ENCODE measurements at places on chromosomes 11 and 22.

- no peak for DNase-seq
Measured at GRCh38 chr11:70068950-70069349, 9.2 kb upstream of the ANO1 start.

DNA sequence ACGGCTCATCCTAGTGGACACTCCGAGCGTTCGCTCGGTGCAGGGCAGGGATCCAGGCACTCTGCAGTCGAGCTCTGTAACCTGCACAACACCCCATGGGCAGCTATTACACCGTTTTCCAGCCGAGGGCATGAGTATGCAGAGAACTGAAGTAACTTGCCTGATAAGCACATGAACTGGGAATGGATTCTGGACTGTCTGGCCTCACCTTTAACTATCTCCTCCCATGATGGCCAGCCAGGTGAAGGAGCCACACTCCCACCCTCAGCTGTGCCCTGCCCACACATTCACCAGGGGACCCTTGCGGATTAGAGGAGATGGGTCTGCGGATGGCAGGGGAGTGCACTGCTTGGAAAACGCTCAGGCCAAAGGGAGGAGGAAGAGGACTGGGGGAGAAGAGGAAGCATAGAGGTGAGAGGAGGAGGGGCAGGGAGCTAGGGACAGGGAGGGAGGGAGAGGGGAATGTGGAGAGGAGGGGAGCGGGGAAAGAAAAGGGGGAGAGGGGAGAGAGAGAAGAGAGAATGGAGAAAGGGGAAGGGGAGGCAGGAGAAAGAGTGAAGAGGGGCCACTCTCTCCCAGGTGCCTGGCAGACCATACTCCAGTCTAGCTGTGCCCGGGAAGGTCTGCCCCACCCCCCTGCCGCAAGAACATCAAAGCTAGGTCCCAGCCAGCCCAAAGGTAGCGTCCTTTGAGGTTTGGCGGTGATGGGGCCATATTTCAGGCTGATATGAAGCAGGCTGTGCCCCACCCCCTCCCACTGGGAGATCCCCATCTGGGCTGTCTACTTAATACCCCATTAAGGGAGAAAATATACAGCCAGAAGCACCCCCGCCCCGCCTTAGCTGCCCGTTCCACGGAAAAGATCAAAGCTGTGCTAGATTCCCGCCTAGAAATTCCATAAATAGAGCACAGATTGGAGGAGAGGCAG lies 33.2 kb upstream of the TCF20 start:
- DNase-seq: no peak

DNA sequence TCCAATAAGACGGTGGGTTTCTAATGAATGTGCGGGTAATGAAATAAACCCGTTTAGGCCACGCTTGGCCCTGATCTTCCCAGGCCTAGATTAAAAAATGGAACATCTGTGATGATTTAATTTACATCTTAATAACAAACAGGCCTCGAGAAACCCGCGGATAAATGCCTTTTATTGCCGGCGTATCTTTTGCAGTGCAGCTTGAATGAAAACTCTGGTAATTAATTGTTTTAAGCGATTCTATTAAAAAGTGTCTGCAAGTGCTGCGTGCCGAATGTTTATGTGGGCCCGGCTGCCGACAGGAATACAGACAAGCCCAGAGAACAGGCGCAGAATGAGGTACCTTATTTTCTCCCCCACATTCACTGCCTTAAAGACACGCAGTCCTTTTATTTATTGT lies 420.7 kb downstream of the MN1 start:
- no peak for DNase-seq

DNA sequence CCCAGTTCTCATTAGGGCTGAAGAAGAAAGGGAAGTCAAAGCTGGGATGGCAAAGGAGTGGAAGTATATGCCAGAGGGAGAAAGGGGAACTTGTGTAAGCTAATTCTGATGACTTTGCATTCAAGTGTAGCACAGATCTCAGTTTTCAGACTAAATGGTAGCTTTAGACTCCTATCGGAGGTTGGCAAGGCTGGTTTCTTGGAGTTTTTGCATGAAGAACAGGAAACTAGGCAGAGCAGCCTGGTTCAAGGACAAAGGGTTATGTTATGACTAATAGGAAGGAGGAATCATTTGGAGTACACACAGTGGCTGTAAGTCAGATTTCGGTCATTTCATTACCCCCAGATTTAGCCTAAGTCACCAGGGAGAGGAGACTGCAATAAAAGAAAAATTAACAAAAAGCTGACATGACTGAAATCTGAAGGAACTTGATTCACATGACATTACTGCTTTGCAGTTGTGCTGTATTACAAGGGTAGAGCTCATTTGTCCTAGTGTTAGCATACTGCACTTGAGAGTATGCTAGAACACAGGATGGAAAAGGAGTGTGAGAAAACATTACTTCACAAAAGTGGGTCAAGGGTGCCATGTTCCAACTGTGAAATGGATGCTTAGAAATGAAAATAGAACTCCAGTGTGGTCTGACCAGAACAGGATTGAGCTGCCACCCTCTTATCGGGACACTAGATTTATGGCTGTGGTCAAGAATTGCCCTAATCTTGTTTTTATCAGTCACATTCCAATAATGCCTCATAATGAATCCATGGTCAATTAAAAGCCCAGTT lies 23.6 kb downstream of the ADM start:
- DNase-seq: no peak

GRCh38 chr11:98455500-98456307 lies 565.0 kb upstream of the CNTN5 start:
- DNase-seq: no peak

DNA sequence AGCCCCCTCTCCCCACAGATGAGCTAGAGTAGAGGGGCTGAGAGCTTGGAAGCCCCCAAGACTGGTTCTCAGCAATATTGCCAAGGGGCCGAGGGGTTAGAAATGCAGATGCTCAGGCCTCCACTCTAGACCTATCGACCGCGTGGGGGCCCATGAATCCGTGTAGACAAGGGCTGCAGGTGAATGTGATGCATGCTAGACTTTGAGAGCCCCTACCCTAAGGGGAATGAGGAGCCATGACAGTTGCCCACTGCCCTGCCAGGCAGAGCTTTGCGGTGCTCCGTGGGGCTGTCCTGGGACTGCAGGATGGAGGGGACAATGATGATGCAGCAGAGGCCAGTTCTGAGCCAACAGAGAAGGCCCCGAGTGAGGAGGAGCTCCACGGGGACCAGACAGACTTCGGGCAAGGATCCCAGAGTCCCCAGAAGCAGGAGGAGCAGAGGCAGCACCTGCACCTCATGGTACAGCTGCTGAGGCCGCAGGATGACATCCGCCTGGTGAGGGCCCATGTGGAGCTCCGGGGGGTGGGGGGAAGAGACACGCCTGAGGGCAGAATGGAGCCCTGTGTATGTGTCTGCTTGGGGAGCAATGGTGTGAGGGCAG lies 1.3 kb downstream of the SSH3 start:
- DNase-seq: no peak

DNA sequence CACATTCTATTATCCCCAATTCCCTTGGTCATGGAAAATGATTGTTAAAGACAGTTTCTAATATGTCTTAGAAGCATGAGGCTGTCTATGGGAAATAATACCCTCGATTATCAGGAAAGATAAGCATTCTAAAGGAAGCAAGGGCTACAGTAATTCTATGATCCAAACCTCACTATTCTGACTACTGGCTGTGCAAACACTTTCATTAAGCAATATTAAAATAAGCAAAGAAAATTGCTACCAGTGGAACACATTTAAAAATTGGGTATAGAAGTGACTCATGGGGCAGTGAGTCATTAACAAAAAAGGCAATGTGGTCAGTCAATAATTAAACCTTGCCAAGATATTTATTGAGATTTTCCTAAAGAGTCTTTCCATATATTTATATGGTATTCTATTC lies 1415.2 kb upstream of the TENM4 start:
- DNase-seq: no peak

- no peak for DNase-seq
Measured at GRCh38 chr11:59273373-59273841, 60.7 kb upstream of the MPEG1 start.

- no peak for DNase-seq
Measured at GRCh38 chr11:9853929-9854552, 190.2 kb downstream of the SWAP70 start.

DNA sequence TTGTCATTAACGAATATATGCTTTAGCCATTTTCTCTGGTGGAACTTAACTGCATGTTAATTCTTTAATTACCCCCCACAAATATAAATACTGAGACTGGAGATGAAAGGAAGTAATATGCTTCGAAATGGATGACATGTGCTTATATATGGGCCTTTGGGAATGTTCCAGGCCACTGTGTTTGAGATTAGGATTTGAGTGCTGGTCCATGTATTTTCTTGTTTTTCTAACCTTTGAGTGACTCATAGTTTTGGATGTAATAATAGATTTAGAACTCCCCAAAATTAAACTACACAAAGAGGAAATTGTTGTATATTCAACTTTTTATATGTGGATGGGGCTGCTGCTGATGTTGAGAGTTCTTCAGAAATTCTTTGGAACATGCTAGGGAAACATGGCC lies 54.2 kb downstream of the EXT2 start:
- no peak for DNase-seq

GRCh38 chr11:10653261-10653660 lies 40.3 kb downstream of the IRAG1 start:
- DNase-seq: no peak

DNA sequence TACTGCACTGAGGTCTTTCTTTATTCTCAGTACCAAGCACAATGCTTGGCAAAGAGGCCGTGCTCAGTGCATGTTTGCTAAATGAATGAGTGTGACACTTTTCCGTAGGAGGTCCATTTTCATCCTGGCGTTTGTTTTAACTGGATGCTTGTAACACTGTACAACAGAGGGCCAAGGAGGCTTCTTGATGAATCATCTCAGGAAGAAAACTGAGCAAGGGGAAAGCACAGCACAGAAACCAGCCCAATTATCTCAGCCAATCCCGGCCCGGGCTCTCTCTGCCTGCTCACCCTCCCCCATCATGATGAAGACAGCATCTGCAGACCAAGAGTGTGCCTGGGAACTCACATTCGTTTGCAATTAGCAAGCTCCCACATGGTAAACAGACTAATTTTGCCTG lies 570.3 kb downstream of the OPCML start:
- no peak for DNase-seq

- DNase-seq: no peak
Measured at GRCh38 chr11:123307276-123307675, 112.2 kb upstream of the CLMP start.

GRCh38 chr22:37197451-37198257 lies 9.6 kb upstream of the C1QTNF6 start:
- DNase-seq: no peak

DNA sequence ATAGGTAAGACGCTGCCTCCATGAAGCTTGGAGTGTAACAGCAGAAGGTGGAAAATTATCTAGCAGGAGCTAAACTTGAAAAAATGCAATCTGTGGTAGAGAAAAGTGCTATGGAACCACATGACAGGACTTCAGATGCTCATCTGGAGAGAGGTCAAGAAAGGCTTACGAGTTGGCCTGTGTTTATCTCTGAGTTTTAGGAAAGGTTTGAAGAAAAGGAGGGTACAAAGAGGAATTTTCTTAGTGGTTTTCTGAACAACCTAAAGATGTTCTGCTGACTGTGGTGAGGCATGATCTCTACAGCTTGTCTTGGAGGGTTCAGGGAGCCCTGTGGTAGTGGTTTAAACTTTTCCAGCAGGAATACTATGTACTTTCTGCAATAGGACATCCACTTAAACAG lies 8.2 kb downstream of the FJX1 start:
- no peak for DNase-seq

DNA sequence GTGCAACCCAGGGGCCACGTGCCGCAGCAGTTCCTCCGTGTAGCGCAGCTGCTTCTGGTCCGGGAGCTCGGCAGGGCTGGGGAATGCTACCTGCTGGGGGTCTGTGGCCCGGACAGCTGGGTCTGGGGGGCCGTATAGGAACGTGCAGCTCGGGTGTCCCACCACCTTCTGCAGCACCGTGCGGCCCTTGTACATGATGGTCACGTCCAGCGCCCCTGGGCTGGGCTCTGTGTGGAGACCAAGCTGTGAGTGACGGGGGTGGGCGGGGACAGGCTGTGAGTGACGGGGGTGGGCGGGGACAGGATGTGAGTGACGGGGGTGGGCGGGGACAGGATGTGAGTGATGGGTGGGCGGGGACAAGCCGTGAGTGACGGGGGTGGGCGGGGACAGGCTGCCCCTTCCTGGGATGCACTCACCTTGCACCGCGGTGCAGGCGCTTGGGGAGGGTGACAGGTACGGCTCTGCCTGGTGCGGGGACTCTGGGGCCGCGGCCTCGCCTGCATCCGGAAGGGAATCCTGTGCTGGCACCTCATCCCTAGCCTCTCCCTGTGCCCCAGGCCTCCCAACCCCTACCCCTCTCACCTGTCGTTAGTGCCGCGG lies 2.3 kb downstream of the IRF7 start:
- DNase-seq: peak; percentile 43

DNA sequence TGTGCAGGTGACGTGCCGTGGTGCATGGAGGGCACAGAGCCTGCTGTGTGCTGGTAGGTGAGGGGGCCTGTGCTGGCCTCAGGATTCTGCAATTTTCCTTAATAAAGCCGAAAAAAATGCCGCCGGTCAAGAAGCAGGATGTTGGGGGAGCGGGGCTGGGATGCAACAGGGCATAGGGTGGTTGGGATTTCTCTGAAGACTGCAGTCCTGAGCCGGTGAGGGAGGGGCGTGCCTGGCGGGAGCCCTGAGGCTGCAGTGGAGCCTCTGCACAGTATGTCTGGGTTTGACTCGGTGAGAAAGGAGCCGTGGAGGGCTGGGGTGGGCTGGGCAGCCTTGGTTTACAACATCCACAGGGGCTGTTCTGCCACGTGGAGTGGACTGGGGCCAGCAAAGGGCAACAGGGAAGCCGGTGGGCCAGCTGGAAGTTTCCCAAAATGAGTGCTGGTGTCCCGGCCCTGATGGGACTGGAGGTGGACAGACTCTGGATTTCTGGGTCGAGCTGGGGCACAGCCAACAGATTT lies 1.3 kb downstream of the CDHR5 start:
- no peak for DNase-seq

DNA sequence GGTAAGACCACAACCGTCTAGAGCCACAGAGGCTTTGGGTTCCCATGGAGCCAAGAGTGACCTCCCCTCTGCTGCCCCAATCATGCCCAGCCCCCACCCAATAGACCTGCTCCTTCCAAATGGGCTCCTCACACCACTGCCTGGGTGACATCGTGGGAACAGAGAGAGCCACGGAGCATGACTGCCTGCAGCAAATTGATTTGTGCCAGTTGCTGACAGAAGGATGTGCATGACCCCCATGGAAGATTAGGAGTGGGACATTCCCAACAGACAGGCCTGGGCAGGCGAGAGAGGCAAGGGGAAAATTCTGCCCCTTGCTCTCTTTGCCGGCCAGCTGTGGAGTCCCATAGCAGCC lies 88.5 kb downstream of the TENM4 start:
- DNase-seq: no peak

All from HTR-8/SVneo (cell line).